ENCODE measurements at places on chromosomes 3 and 15. TPM values are rescaled to one million over a fixed set of nuclear protein-coding genes. Genes with fewer than 3 reads are reported as not detected.

DNA sequence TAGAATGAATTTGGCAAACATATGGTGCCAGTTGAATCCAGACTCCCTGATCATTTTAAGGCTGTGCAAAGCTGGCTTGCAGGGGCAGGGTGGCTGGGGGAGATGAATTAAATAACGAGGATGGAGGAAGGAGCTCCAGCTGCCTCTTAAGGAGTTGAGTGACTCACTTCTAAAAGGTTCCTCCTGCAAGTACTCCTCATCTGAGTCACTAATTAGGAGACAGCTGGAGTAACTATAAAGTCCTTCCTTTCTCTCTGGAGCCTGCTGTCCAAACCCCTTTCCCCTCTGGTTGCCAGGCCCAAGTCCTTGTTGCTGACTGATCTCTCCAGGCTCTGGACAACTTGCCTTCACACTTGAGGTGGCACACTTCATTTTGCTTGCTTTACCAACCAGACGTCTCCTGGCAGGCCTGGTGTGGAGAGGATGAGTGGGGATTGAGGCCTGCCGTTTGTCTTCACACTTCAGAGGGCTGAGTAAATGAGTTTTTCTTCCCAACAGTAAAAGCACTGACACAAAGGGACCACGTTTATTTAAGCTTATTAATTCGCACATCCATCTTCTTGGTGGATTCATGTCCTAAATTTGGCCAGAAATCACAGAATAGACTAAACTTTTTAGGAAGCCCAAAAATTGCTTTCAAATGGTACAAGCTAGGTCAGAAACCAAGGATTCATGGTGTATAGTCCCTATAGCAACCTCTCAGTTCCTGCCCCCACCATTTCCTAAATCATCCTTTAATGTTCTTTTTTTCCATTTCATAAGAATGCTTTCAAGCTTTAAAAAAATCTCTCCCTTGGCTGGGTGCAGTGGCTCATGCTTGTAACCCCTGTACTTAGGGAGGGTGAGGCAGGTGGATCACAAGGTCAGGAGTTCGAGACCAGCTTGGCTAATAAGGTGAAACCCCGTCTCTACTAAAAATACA, 90.5 kb upstream of the MYRIP start:
- no peak for DNase-seq

GRCh38 chr3:139646512-139646911, 31.3 kb downstream of the NMNAT3 start:
- no peak for DNase-seq

DNA sequence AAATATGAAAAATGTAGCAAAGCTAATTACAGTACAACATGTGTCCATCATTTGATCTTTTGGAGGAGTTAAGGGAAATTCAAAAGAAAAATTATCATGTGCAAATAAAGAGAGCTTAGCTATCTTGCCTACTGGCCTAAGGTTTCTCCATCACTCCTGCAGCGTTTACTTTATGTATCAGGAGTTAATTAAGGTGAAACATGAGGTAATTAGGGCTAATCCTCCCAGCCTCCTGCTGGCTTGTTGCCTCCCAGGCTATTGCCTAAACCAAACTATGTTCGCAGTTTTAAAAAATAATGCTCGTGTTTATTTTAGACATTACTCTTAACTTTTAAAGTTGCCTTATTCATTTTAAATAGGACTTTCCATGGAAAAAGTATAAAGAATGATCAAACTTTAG, 367.5 kb downstream of the ROBO2 start:
- no peak for DNase-seq

- no peak for DNase-seq
These were observed 2.8 kb downstream of the NISCH start for GRCh38 chr3:52458031-52458760.

DNA sequence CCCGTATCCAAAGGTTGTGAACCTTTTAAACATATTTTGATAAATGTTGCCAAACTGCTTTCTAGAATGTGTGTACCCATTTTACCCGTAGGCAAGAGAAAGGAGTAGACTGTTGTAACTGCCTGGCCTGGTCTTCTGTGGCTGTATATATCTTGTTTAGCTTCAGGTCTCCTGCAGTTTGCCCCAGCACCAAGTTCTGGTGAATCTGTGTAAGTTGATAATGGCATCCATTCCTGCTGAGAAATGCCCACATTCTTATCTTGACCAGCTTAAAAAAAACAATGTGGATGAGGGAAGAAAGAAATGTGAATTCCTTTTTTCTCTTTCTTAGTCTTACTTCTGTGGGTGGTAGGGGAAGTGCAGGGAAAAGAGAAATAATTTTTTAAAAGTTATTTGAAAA, 53.3 kb upstream of the TLE3 start:
- DNase-seq: no peak

GRCh38 chr15:92071045-92071634, 217.6 kb downstream of the SLCO3A1 start:
- no peak for DNase-seq

DNA sequence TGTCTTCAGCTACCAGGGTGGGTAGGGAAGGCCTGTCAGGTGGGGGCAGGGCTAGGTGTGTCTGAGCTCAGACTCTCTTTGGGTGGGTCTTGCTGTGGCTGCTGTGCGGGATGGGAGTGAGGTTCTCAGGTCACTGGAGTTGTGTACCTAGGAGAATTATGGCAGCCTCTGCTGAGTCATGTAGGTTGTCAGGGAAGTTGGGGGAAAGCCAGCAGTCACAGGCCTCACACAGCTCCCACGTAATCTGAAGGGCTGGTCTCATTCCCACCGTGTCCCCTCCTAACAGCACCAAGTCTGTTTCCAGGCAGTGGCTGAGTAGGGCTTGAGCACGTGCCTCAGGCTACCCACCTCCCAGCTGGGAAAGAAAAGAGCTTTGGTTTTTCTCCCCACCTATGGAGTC, 67.0 kb downstream of the CHCHD4 start:
- DNase-seq: no peak

Gene TMEM44
- 9.6 TPM for total RNA-seq

Gene CHRNA3
- total RNA-seq: not detected

Gene CCR9
- total RNA-seq: not detected

Gene CTXND1
- total RNA-seq: not detected

Gene DPPA4
- total RNA-seq: not detected

All from breast epithelium (tissue), 4 donors.